Gastroesophageal sphincter (tissue), 4 donors: ENCODE measurements at places on chromosomes 4 and X. TPM values are rescaled to one million over a fixed set of nuclear protein-coding genes. Genes with fewer than 3 reads are reported as not detected.

H2BW2 gene
- not detected for total RNA-seq

DNA sequence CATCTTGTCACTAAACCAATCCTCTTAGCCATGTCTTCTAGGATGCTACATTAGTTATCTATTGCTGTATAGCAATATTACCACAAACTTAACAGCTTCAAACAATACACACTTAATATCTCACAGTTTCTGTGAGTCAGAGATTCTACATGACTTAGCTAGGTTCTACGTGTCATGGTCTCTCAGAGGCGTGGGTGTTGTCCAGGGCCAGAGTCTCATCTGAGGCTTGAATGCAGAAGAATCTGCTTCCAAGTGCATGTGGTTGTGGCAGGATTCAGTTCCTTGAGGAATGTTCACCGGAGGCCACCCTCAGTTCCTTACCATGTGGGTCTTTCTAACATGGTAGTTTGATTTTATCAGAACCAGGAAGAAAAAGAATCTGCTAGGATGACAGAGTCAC, 26.4 kb downstream of the PPP1R2C start:
- no peak for ATAC-seq

DNA sequence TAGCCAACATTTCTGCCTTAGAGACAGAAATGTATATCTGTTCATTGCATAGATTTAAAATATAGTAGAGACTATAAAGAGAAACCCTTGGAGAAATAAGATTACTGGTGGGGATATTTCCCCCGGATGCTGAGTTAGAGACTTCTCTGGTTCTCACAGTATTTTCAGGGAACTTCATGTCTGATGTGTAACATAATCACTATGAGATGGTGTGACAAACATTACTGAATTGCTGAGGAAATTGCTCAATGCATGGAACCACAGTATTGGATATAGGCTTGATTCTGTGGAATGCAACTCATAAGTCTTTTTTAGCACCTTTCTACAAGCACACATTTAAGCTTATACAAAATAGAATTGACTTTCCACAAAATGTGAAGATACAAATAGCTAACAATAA, 152.7 kb downstream of the SOWAHB start:
- no peak for ATAC-seq

CPZ gene
- 2.3 TPM for total RNA-seq

DNA sequence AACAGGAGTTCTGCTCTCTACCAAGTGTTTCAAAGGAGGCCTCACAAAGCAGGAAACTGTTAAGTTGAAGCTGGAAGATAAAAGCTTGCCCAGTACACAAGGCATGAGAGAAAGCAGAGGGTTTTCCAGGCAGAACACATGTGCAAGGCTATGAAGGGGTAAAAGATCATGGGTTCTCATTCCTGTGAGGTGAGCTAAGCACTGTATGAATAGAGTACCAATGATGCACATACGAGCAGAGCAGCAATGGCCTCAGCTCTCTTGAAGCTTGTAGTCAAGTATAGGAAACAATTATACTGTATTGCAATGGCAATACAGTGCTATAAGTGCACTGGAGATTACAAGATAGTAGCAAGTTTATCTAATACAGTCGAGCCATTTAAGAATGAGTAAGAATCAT, 18.0 kb downstream of the TTC29 start:
- no peak for ATAC-seq

DNA sequence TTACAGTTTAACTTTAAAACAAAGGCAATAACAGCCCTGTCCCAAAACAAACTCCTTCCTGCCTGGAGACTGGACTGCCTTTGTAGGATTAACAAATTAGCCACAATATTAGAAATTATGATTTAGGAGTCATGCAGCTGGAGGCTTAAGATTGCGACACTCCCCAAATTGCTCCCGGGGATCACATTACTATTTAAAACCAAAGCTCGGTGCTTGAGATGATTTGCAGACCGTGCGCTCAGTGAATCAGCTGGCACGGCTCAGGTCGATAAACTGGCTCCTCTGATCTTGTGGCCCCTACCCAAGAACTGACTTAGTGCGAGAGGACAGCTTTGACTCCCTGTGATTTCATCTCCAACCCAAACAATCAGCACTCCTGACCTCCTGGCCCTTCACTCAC, 829.3 kb downstream of the NLGN4X start:
- no peak for ATAC-seq

DNA sequence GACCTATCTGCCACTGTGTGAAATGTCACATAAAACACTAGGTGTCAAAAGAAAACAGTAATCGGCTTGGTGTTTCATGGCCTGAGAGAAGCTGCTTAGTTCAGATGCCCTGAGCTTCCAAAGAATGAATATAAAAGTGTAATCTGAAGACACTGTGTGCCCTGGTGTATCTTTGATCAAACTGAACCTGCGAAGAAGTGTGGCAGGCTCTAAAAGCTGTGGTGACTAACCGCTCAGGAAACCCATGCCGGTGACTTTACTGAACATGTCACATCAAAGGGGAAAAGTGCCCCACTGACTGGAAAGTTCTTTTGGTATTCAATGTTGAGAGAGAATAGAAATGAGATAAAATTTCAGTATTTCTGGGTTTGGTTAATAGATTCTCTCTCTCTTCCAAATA, 89.1 kb downstream of the CLCN4 start:
- no peak for ATAC-seq

- no peak for ATAC-seq
These were observed 245.5 kb upstream of the TLL1 start for GRCh38 chr4:165627548-165627947.

TMEM144 gene
- 13.4 TPM for total RNA-seq

GRCh38 chrX:97587171-97587570, 703.5 kb downstream of the RPA4 start:
- ATAC-seq: no peak

DNA sequence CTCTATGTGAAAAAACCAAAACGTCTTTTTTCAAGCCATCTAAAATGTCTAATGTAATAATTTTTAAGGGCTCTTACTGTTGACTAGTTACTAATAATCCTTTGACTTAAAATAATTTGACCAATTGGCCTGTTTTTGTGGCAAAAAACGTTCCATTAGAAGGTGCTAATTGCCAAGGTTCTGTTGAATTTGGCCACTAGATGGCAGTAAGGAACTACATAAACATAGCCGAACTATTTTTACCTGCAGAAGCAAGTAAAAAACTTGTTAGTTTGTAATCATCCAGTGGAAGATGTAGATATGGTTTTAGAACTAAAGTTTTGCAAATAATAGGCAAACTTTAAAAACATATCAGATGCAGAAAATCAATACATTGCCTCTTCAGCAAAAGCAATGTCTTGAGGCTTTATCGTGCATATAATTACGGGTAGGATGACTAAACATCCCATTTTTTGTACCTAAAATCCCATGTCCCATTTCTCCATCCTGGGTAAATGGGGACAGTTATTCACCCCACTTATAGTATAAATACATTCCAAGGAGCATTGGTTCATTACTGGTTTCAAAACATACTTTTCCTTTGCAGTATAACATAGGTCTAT, 57.6 kb downstream of the PROM1 start:
- no peak for ATAC-seq

CDS1 gene
- 3.3 TPM for total RNA-seq

DNA sequence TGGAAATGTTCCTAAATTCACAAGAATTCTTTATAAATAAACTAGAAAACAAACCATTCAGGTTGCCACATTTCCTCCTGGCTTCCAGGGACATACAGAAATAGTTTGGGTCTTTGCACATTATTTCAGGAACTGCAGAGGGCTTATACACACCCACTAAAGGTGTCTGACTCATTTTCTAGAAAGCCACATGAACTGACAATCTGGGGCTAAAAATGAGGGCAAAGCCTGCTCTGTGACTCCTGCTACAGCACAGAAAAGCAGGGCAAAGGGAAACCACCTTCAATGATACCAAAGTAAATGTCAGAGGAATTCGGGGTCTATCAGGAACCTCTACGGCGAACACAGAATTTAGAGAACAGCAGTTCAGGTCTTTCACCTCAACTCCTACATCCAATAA, 112.2 kb upstream of the MAP3K15 start:
- ATAC-seq: no peak

KLHL13 gene
- total RNA-seq: 32.6 TPM

GRCh38 chr4:1502976-1503375, 96.7 kb upstream of the NKX1-1 start:
- ATAC-seq: no peak

- no peak for ATAC-seq
These were observed 30.8 kb downstream of the BLOC1S4 start for GRCh38 chr4:6746721-6747293.

SPACA5B gene
- total RNA-seq: not detected

GRCh38 chr4:89700766-89701423, 136.1 kb downstream of the SNCA start:
- no peak for ATAC-seq

SRPK3 gene
- total RNA-seq: 4.7 TPM

KLHL2 gene
- total RNA-seq: 25.0 TPM

CLNK gene
- not detected for total RNA-seq

DNA sequence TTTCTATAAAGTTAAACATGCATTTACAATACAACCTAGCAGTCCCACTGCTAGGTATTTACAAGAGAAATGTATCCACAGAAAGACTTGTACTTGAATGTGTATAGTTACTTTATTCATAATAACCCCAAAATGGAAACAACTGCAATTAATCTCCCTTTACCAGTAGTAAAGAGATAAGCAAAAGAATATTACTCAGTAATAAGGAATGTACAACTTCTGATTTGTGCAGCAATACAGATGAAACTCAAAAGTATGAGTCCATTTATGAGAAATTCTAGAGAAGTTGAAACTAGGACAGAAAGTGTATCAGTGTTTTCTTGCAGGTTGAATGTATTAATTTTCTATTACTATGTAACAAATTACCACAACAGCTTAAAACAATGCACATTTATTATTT, 15.2 kb downstream of the USP53 start:
- no peak for ATAC-seq

MTTP gene
- total RNA-seq: 3.5 TPM

MBNL3 gene
- 13.5 TPM for total RNA-seq

DNA sequence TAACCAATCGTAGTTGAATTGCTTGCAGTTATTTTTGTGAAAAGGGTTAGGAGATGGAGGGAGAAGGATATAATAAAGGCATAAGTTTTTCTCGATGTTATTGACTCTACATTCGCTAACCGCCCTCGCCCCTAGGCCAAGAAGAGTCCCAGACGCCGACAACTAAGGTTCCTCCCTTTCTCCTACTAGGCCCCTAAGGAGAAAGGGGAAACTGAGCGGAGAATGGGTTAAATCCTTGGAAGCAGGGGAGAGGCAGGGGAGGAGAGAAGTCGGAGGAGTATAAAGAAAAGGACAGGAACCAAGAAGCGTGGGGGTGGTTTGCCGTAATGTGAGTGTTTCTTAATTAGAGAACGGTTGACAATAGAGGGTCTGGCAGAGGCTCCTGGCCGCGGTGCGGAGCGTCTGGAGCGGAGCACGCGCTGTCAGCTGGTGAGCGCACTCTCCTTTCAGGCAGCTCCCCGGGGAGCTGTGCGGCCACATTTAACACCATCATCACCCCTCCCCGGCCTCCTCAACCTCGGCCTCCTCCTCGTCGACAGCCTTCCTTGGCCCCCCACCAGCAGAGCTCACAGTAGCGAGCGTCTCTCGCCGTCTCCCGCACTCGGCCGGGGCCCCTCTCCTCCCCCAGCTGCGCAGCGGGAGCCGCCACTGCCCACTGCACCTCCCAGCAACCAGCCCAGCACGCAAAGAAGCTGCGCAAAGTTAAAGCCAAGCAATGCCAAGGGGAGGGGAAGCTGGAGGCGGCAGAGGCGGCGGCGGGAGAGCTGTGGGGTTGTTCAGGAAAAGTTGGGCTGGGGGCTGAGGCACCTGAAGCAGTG, 5.9 kb downstream of the ATOH1 start:
- no peak for ATAC-seq

GRCh38 chr4:24443200-24443599, 141.2 kb downstream of the DHX15 start:
- no peak for ATAC-seq

CYTL1 gene
- total RNA-seq: 1.7 TPM

MAB21L2 gene
- 0.81 TPM for total RNA-seq

DNA sequence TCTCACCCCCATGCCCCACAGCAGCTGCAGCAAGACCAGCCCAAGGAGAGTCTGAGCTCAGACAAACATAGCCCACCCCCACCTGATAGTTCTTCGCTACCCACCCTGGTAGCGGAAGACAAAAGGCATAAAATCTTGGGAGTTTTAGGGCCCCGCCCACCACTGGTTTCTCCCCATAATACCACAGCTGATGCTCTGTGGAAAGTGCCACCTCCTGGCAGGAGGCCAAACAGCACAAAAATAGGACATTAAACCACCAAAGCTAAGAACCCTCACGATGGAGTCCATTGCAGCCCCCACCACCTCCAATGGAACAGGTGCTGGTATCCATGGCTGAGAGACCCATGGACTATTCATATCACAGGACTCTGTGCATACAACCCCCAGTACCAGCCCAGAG, 226.7 kb downstream of the SNCA start:
- ATAC-seq: no peak

NALF2 gene
- total RNA-seq: 0.27 TPM

GRCh38 chr4:147987252-147987651, 255.4 kb downstream of the ARHGAP10 start:
- ATAC-seq: no peak

STPG2 gene
- total RNA-seq: 0.62 TPM

UGT2B17 gene
- total RNA-seq: 0.27 TPM

GRCh38 chr4:108078024-108078733, 88.5 kb downstream of the HADH start:
- no peak for ATAC-seq

CENPVL3 gene
- not detected for total RNA-seq

- ATAC-seq: peak; percentile 12
These were observed 81.6 kb downstream of the SORBS2 start for GRCh38 chr4:185730387-185730786.

CSAG2 gene
- total RNA-seq: not detected

DNA sequence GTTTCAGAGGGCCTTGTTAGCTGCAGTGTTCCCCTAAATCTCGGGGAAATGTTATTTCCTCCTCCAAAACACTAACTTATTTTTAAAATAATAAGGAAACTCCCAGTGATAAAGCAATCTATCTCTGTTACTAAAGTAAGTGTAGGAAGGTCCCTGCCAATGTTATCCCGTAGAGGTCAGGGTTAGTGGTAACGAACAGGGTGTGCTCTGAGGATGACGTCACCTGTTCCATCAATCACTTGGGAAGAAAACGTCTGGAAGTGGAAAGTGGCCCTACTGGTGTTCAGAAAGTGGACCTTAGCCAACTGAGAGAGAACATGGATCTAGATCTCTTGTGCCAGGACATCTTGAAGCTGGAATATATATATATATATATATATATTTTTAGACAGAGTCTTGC, 249.5 kb downstream of the BCOR start:
- peak; percentile 80 for ATAC-seq

GRCh38 chr4:53039741-53040458, 177.8 kb downstream of the RASL11B start:
- ATAC-seq: no peak

KLKB1 gene
- 0.81 TPM for total RNA-seq
